ENCODE measurements at places on chromosomes 3 and 15.

DNA sequence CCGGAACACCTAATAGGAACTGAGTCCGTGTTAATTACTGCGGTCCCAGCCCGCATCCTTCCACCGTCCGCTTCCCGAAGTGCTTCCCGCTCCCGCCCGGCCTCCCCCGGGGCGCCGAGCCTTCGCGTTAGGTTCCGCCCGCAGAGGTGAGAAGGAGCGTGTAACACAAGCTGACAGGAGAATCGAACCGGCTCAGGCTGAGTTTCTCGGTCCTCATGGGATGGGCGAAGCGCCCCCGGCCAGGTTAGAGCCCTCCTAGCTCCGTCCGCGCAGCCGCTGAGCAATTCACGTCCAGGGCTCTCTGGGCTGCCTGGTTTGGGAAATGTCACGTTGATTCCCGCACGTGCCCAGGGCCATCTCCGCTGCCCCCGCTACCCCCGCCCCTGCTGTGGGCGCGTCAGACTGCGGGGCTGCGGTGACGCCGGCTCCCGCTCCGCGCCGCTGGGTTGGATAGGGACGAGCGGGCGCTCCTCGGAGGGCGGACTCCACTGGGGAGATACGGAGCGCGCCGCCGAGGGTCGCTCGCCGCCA, 954 bp downstream of the CLDN11 start:
- no peak for DNase-seq

DNA sequence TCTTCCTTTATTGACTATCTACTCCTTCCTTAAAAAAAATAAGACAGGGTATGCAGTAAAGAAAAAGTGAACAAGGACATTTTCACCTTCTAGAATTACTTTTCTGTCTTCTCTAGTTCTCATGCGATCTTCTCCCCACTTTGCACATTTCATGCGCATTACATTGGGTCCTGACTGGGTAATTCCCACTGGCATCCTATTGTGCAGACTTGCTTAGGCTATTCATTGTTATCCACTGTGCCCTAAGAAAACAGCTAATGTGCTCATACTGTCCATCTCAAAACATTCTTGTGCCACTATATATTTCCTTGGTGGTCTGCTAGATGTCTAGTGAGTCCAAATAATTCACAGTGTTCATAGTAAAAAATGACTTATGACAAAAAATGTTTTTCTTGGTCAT, 447.4 kb upstream of the ROBO1 start:
- no peak for DNase-seq

DNA sequence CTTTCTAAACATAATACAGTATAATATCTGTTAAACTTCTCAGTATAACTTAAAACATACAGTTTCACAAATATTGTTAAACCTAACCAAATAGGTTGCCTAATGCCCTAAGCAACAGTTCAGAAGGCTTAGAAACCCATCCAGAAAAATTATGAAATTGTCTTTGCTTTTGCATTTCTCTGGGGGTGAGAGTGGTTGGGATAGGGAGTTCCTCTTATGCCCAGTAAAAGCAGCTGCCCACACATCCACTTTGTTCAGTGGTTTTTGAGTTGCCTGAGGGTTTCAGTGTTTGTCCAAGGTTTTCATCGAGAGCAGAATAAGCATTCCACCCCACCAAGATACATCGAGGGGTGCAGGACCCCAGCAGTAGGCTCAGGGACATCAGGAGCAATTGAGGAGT, 179.4 kb downstream of the CDIN1 start:
- DNase-seq: no peak

GRCh38 chr15:91980502-91981267, 127.2 kb downstream of the SLCO3A1 start:
- DNase-seq: no peak

GRCh38 chr15:56957812-56958406, 39.5 kb downstream of the TCF12 start:
- no peak for DNase-seq

- DNase-seq: no peak
These were observed 18.0 kb downstream of the FAM98B start for GRCh38 chr15:38471974-38472373.

- no peak for DNase-seq
These were observed 220.0 kb downstream of the FAM43A start for GRCh38 chr3:194905696-194906095.

- no peak for DNase-seq
These were observed 139.1 kb downstream of the RTP4 start for GRCh38 chr3:187507266-187507665.

DNA sequence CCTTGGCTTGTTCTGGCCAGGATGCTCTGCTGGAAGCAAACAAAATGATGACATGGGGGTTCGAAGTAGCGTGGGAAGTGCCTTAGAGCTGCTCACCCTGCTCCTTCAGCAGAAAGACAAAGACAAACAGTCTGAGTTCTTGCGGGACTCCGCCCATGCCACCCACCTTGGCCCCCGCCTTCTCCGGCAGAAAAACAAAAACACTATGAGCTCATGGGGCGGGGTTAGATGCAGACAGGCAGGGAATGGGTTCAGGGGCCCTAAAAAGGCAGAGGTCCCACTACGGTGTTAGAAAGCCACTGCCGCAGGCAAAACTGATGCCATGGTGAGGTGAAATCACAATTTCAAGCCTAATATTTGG, 9.7 kb upstream of the NCKIPSD start:
- no peak for DNase-seq

- no peak for DNase-seq
These were observed 801 bp upstream of the NGRN start for GRCh38 chr15:90264671-90265070.

DNA sequence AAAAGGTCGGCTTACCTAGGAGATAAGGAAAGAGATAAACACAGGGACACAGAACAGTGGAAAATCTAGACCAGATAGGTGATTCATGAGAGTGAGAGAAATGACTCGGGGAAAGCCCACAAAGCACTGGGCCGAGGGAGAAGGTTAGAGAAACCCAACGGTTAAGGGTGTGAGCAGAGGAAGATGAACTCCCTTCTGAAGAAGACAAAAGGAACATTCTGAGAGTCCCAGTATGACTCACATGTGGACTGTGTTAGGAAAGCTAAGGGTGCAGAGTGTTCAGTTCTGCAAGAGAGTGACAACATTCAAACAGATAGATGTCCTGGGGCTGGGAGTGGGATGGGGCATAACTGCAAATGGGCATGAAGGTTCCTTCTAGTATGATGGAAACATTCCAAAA, 83.0 kb downstream of the CNTN3 start:
- DNase-seq: no peak

DNA sequence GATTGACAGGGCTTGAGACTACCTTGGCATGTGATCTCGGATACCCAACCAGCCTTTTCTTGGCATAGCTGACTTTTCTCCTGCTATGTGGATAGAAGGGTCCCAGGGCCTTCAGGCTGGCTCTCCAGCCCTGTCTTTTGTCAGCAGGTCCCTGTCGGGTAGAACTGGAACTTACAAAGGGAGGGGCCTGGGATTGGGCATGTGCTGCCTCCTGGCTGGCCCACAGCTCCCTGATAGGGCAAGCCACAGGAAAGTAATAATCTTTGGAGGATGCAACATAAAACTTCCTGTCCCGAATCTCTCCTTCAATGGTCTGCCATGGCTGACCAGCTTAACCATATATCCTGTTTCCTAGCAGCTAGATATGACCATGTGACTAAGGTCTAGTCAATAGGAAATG, 89.1 kb downstream of the ABHD5 start:
- DNase-seq: no peak
